ENCODE measurements at places on chromosomes 11 and 22. TPM values are rescaled to one million over a fixed set of nuclear protein-coding genes. Genes with fewer than 3 reads are reported as not detected.

- DNase-seq: no peak
Observed at GRCh38 chr22:40719599-40719998, 40.3 kb downstream of the MCHR1 start.

- no peak for DNase-seq
Observed at GRCh38 chr11:824942-825341, 2.8 kb upstream of the CRACR2B start.

- DNase-seq: peak; percentile 60
Observed at GRCh38 chr11:125952973-125953372, 7.1 kb downstream of the VSIG10L2 start.

- no peak for DNase-seq
Observed at GRCh38 chr11:123729602-123730001, 11.9 kb downstream of the ZNF202 start.

DNA sequence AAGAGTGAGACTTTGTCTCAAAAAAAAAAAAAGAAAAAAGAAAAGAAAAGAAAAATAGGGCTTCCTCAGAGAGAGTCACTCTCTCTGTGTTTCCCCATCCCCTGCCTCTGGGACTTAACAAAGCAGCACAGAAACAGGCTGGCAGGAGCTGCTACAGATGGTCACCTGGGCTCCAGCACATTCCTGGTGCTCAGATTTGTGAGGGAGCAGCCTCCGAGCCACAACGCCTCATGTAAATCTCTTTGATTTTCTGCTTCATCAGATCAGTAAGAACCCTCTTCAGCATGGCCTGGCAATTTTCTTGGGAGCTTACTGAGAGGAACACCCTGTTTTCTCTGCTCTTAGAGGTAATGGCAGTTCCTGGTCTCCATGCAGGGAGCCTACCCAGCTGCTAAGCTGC, 15.2 kb upstream of the LDHA start:
- DNase-seq: no peak

DNA sequence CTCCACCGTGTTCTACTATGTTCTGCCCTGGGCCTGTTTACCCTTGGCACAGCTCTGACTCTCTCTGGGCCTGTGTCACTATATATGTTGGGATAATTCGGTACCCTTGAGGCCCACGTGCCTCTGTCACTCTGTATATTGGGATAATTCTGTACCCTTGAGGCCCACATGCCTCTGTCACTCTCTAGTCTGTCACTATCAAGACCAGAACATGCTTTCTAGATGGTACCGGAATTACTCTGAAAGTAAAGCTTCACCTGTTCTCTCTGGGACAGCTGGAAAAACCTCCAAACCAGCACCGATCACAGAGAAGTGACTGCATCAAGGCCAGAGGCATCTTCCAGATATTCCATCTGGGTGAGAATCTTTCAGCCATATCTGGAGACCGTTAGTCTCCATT, 9.3 kb upstream of the FCHSD2 start:
- no peak for DNase-seq

- DNase-seq: peak; percentile 41
Observed at GRCh38 chr22:32617271-32617670, 142.7 kb downstream of the FBXO7 start.

DNA sequence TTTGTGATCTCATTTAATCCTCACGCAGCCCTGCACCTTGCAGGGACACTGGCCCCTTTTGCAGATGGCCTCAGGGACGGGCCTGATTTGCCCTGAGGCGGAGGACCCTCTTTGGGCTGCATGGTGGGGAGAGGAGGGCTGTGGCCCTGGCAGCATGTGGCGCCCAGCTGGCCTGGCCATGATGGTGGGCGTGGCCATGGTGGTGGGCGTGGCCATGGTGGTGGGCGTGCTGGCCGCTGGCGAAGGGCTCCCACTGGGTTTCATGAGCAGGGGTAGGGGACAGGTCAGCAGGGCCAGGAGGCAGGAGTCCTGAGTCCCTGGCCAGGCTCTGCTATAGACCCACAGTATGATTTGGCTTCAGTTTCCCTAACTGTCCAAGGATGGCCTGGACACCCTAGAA, 13.1 kb downstream of the WNT11 start:
- no peak for DNase-seq

- peak; percentile 74 for DNase-seq
Observed at GRCh38 chr11:44977493-44977984, 26.9 kb upstream of the TP53I11 start.

DNA sequence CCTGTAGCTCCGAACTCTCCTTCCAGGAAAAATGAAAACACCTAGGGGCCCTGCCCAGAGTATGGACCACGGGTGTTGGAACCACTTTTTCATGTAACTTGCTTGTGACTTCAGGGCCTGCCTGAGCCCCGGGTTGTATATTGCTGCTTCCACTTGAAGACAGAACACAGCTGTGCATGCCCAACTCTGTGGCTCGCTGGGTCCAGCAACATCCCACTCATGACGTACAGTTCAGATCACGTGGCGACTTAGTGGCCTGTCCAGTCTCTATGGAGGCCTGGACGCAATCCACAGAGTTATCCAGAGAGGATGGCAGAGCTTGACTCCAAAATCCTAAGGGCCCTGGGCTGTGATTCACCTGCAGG, 6.8 kb downstream of the C11orf21 start:
- no peak for DNase-seq

DNA sequence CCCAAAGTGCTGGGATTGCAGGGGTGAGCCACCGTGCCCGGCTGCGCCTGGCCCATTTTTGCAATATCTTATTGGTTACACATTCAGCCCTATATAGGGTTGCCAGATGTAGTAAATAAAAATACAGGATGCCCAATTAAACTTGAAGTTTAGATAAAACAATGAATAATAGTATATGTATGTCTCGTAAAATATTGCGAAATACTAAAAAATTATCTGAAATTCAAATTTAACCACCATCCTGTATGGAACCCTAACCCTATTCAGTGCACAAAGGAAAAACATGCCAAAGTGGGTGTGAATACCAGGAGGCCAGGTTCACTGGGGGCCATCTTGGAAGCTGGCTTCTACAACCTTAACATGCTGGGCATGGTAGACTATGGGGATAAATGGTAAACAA, 5.2 kb upstream of the TFIP11 start:
- no peak for DNase-seq

- DNase-seq: no peak
Observed at GRCh38 chr11:38476808-38477575, 1879.0 kb upstream of the RAG2 start.

GRCh38 chr11:73757598-73757997, 3.3 kb downstream of the RAB6A start:
- peak; percentile 24 for DNase-seq

DNA sequence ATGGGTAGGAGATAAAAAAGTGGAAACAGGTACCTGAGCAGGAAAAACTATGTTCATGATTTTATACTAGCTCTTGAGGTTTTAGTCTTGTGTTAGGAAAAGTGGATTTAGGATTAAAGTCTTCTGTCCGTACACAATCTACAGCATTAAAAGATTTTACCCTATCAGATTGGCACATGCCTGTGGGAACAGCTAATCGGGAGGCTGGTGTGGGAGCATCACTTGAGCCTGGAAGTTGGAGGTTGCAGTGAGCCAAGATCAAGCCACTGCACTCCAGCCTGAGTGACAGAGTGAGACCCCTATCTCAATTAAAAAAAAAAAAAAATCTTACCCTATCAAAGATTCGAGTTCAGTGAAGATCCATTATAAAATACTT, 12.2 kb upstream of the CRKL start:
- DNase-seq: no peak

- no peak for DNase-seq
Observed at GRCh38 chr22:30198921-30199320, 47.6 kb downstream of the LIF start.

Gene TREH
- total RNA-seq: not detected

Gene DNAJB7
- not detected for total RNA-seq

Gene TRIM48
- total RNA-seq: not detected

Gene RASGRP2
- total RNA-seq: 29.5 TPM

Gene C11orf52
- 7.4 TPM for total RNA-seq

Gene TEX54
- total RNA-seq: not detected

Gene CNGA4
- 0.32 TPM for total RNA-seq

Gene OR4A16
- total RNA-seq: not detected

Gene C22orf42
- total RNA-seq: not detected

Gene OR6A2
- total RNA-seq: 0.11 TPM

Gene CCDC157
- total RNA-seq: 12.9 TPM

Gene OR4S1
- not detected for total RNA-seq

Gene EIF3L
- 407 TPM for total RNA-seq

Gene TMEM191B
- total RNA-seq: 14.3 TPM

Gene BATF2
- 0.21 TPM for total RNA-seq
